ENCODE measurements at places on chromosomes 16 and 17.

DNA sequence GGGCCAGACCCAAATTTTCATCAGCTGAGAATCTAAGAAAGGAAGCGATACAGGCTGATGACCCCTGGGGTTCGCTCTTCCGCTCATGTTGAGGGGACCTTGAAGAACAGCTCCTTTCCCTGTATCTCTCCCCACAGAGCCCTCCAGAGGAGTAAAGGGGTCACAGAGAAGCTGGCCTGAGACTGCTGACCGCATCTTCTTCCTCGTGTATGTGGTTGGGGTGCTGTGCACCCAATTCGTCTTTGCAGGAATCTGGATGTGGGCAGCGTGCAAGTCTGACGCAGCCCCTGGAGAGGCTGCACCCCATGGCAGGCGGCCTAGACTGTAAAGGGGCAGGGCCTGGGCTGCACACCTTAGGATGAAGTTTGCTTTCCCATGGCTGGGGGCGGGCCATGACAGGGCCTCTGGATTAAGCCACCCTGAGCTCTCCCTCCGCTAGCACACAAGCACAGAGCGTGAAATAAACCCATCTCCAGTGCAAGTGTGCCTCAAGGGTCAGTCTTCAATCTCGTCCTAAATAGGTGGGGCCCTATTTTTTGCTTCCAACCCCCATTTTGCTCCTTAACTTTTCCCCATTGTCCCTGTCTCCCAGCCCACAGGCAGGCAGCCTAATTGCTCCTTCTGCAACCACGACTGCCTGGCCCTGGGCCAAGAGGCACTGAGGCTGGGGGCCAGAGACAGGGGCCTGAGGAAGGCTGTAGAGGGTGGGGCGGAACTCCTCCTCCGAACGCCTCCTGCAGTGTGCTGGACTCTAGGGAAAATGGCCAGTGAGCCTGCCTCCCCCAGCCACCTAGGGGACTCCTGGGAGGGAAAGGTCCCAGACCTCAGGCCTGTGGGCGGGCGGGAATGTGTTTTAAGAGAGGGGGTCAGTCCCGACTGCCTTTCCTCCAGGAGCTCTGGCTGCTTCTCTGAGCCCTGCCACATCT is 3.6 kb downstream of the ZACN start:
- DNase-seq, result no peak

GRCh38 chr16:49502136-49502881 is 128.7 kb downstream of the C16orf78 start:
- DNase-seq, result no peak

GRCh38 chr17:31393749-31394146 is 2.3 kb downstream of the RAB11FIP4 start:
- peak; percentile 4 for DNase-seq

DNA sequence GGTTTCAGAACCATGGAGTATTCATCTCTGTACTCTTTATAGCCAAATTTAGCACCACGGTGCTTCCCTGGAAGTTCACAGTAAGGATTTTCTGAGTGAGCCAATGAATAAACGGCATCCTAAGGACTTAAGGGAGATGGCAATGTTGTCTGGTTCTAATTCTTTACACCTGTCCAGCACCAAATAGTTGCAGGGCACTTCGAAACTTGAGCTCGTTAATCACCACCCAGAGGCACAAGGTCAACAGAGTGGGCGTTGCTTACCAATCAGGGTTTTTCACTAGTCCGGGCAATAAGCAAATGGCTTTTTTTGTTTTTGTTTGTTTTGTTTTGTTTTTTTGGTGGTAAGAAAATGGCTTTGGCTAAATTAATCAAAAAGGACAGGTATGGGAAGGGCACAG is 28.2 kb upstream of the TMEM220 start:
- no peak for DNase-seq

GRCh38 chr17:61542027-61542426 is 49.0 kb downstream of the NACA2 start:
- no peak for DNase-seq

- DNase-seq, result no peak
Measured at GRCh38 chr16:14148016-14148415, 76.9 kb downstream of the MRTFB start.

- DNase-seq, result no peak
Measured at GRCh38 chr17:12472252-12473173, 193.2 kb upstream of the MYOCD start.

DNA sequence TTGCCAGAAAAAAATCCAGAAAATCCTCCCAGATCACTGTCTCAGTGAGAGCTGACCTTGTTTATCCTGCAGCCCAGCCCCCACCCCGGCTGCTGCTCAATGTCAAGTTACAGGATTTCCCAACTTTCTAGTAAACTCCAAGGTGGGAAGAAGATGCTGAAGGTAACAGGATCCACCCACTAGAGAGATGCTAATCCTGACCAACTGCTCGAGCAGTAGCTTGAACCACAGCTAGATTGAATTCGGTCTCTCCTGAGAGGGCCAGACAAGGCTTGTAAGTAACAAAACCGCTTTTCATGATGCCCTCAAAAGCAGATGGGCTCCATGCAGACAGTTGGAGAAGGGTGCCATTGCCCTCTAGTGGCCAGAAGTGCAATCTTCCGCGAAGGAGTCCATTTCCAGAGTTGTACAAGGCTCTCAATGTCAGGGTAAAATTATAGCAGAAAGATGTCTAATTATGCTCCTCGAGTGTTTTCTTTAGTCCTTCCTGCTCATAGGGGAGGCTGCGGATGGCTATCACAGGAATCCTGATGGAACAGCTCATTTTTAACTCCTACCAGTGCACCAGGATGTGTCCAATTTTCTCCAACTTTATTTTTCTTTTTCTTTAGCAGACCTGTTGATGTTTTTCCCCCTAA is 3.9 kb downstream of the CDH11 start:
- DNase-seq, result peak; percentile 52

- no peak for DNase-seq
Measured at GRCh38 chr16:80437707-80438106, 103.1 kb upstream of the DYNLRB2 start.
